ENCODE measurements at places on chromosomes 2 and 18. TPM values are rescaled to one million over a fixed set of nuclear protein-coding genes. Genes with fewer than 3 reads are reported as not detected.

DNA sequence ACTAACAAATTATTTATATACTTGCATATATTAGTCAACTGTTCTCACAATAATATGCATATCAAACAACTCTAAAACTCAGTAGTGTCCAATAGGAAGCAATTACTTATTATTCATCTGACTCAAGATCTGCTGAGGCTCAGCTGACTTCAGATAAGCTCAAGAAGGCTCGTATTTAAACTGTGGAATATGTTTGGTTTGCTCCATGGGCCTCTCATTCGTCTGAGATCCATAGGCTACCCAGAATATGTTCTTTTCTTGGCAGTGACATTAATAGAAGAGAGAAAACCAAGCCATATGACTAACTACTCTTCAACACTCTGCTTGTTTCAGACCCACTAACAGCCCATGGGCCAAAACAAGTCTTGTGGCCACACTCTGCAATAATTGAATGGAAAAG, 107.7 kb upstream of the MAP2 start:
- H3K27me3 ChIP-seq, result no peaks in the 10 kb centered on the region
- no peak overlapping the region for H3K27ac ChIP-seq
- DNase-seq, result no peak
- H3K4me3 ChIP-seq, result no peak overlapping the region
- no peaks in the 10 kb centered on the region for H3K36me3 ChIP-seq

GRCh38 chr2:206160807-206161179, 1.1 kb downstream of the EEF1B2 start:
- H3K27ac ChIP-seq, result no peak overlapping the region
- DNase-seq, result no peak
- H3K36me3 ChIP-seq, result peaks cover 41% of the 10 kb centered on the region
- H3K27me3 ChIP-seq, result no peaks in the 10 kb centered on the region

DNA sequence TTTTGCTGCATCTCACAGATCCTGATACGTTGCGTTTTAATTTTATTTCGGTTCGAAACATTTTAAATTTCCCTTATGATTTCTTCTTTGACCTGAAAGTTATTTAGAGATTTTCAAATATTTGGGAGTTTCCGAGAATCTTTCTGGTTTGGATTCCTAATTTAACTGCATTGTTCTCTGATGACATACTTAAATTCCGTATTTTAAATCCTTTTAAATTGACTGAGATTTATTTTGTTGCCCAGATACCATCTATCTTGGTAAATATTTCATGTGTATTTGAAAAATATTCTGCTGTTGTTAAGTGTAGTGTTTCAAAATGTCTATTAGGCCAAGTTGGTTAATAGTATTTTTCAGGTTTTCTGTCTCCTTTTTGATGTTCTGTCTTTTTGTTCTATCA, 37.7 kb downstream of the MROH2A start:
- no peak overlapping the region for H3K27ac ChIP-seq
- no peaks in the 10 kb centered on the region for H3K27me3 ChIP-seq
- no peak overlapping the region for H3K4me3 ChIP-seq

DNA sequence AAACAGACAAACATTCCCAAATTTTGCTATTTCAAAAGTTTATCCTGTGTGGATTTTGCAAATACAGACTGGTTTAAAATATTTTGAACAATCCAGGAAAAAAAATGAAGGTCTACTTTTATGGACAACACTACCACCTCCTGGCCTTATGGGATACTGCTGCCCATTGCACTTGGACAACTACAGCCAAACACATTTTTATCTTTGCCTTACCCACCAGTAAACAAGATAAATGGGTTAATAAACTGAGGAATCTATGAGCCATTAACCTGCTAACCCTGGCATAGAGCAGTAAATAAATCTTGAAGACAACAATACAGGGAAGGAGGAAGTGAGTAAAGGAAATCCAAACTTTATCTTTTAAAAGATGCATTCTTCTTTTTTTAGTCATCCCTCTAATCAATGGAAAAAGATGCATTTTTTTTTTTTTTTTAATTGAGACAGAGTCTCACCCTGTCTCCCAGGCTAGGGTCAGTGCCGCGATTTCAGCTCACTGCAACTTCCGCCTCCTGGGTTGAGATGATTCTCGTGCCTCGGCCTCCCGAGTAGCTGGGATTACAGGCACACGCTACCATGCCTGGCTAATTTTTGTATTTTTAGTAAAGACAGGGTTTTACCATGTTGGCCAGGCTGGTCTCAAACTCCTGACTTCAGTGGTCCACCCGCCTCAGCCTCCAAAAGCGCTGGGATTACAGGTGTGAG, 2.1 kb upstream of the SPIRE1 start:
- H3K27ac ChIP-seq, result no peak overlapping the region
- H3K4me3 ChIP-seq, result no peak overlapping the region
- peaks cover 8% of the 10 kb centered on the region for H3K4me1 ChIP-seq
- H3K36me3 ChIP-seq, result peaks cover 3% of the 10 kb centered on the region

DNA sequence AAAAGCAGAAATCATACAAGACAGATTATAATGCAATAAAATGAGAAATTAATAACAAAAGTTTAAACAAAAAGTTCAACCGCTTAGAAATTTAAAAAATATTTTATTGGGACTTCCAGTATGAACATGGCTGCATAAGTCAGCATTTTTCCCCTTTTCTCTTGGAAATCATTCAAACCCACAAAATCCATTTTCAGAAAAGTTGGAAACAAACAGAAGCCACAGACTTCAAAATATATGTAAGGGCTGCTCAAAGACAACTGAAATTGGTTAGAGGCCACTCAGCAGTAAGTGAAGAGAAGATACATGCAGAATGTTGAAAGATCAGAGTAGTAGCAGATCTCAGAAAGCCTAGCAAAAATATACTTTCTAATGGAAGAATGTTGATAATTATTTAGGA, 194.0 kb downstream of the DYSF start:
- H3K4me3 ChIP-seq, result no peak overlapping the region
- H3K36me3 ChIP-seq, result no peaks in the 10 kb centered on the region
- no peaks in the 10 kb centered on the region for H3K4me1 ChIP-seq
- H3K27me3 ChIP-seq, result no peaks in the 10 kb centered on the region
- no peak overlapping the region for H3K27ac ChIP-seq

GRCh38 chr18:3554091-3554601, 104.2 kb downstream of the TGIF1 start:
- no peak for DNase-seq
- H3K4me3 ChIP-seq, result no peak overlapping the region
- no peaks in the 10 kb centered on the region for H3K27me3 ChIP-seq

DNA sequence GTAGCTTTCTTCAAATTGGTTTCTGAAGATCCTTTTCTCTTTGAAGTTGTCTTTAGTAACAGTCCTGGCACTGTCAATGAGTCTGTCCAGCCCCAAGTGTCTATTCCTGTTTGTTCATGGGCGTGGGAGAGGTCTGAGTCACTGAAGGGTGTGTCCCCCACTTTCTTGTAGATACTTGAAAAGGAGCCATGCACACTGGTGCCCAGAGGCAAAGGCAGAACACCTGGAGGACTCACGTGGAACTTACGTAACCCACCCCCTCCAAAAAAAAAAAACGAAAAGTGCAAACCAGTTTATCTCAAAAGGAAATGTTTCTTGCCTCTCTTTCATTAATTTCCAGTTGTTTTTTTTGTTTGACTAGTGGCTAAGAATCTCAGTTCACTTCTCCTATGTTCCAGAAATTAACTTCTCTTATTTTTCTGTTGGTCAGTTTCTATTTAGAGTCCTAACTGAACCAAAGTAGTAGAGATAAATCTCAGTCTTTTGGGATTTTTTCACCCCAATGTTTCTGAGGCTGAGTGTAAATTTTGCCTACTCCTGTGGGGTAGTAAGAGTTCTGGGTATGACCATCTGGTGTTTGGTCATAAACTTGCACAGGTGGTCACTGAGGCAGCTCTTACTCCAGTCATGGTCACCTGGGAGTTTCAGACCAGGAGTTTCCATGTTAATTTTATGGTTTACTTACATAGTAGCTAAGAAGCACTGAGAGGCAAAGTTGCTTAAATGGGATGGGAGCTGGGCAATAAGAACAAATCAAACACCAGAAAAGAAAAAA, 54.9 kb downstream of the DSC3 start:
- H3K27ac ChIP-seq, result no peak overlapping the region
- peaks cover 6% of the 10 kb centered on the region for H3K27me3 ChIP-seq
- no peak for DNase-seq
- H3K36me3 ChIP-seq, result no peaks in the 10 kb centered on the region
- no peak overlapping the region for H3K4me3 ChIP-seq

DNA sequence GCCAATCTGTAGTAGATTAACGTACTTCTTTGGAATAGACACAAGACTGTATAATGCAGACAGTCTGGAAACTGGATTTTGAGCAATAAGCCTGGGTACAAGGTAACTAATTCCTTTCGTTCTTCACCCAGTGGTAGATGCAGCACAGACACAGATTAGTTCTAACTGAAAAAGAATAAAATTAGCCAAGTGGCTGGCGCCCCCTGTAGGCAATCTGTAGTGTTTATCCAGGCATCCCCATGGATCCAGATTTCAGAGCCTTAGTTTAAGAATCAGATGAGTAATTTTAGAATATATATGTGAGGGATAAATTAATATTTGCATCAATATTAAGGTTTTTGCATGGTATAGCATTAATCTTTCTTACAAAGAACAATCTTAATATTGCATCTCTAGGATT, 563.9 kb downstream of the DCC start:
- no peaks in the 10 kb centered on the region for H3K4me1 ChIP-seq
- no peaks in the 10 kb centered on the region for H3K27me3 ChIP-seq
- no peak overlapping the region for H3K27ac ChIP-seq
- DNase-seq, result peak; percentile 38
- H3K4me3 ChIP-seq, result peak overlapping the region; percentile 47

DNA sequence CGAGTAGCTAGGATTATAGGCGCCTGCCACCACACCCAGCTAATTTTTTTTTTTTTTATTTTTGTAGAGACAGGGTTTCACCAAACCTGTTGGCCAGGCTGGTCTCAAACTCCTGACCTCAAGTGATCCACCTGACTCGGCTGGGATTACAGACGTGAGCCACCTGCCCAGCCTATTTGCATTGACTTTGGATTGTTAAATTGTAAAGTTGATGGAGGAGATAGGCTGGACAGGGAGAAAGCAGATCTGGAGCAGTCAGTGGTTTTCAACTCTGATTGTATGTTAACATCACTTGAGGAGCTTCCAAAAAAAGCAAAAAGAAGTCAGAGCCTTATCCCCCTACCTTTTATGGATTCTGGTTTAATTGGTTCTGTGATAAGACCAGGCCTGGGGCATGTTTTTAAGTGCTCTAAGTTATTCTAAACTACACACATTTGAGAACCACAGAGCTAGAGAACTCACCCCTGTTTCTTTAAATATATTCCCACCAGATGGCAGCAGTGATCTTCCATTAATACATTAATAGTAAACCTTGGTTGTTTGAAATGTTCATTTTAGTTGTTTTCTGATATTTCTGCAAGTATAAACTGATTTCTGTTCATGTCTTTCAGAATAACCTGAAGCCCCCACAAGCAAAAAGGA, 7.5 kb downstream of the C2orf49 start:
- DNase-seq, result peak; percentile 27
- H3K4me3 ChIP-seq, result no peak overlapping the region
- H3K27ac ChIP-seq, result no peak overlapping the region
- peaks cover 92% of the 10 kb centered on the region for H3K36me3 ChIP-seq
- no peaks in the 10 kb centered on the region for H3K4me1 ChIP-seq

- no peak overlapping the region for H3K27ac ChIP-seq
- no peak overlapping the region for H3K4me3 ChIP-seq
Measured at GRCh38 chr2:135636982-135637381, 104.7 kb upstream of the UBXN4 start.

DNA sequence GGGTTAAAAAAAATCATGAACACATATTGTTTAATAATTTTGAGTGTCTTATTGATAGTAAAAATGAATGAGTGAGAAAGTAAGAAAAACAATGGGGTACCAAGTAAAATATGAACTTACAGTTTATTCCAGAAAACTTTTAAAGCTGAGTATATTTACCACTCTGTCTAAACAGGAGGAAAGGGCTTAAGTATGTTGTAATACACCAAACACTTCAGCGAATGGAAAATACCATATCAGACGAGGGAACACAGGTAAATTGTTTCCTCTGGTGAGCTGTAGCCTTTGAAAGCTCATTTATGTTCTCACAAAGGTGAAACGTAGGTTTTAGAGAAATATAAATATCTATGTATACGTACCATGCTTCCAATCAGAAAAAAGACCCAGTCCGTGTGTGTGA, 1209.6 kb upstream of the ZEB2 start:
- H3K4me3 ChIP-seq, result no peak overlapping the region
- no peaks in the 10 kb centered on the region for H3K4me1 ChIP-seq
- no peaks in the 10 kb centered on the region for H3K36me3 ChIP-seq
- no peaks in the 10 kb centered on the region for H3K27me3 ChIP-seq
- no peak for DNase-seq

DNA sequence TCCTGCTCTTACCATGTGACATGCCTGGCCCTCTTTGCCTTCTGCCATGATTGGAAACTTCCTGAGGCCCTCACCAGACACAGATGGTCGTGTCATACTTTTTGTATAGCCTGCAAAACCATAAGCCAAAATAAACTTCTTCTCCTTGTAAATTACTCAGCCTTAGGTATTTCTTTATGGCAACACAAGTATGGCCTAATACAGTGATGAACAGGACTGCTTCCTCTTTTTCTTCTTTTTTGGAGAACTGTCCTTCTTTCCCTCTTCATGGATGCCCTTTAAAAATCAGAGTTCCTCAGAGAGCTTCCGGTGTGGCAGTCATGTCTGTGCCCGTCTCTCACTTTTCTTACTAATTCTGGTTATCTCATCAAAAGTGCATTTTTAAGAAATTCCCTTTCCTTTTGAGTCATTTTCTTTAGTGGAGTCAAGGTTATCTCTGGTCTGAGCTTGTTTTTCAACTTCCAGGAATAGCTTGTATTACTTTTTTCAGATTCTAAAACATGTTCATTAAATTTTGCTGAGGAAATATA, 9.2 kb upstream of the IL1A start:
- no peaks in the 10 kb centered on the region for H3K36me3 ChIP-seq
- no peaks in the 10 kb centered on the region for H3K4me1 ChIP-seq
- H3K4me3 ChIP-seq, result no peak overlapping the region
- H3K27me3 ChIP-seq, result no peaks in the 10 kb centered on the region

The CENPO gene
- 22.5 TPM for polyA plus RNA-seq

The SIX3 gene
- 0.67 TPM for polyA plus RNA-seq

The PDE11A gene
- polyA plus RNA-seq, result 0.18 TPM

The ADD2 gene
- 0.30 TPM for polyA plus RNA-seq

The TMEM150A gene
- polyA plus RNA-seq, result 20.2 TPM

The DIS3L2 gene
- 16.4 TPM for polyA plus RNA-seq

The INO80B gene
- polyA plus RNA-seq, result 41.7 TPM

The LRRTM4 gene
- 0.10 TPM for polyA plus RNA-seq

The AMER3 gene
- 0.03 TPM for polyA plus RNA-seq

Measured in SK-N-SH (cell line).